Stimulated activated CD8-positive, alpha-beta memory T cell treated with anti-CD3 and anti-CD28 coated beads, Interleukin-15, amount 100 ng/mL, for 1 hour (primary cell): ENCODE measurements at places on chromosomes 7 and 10.

DNA sequence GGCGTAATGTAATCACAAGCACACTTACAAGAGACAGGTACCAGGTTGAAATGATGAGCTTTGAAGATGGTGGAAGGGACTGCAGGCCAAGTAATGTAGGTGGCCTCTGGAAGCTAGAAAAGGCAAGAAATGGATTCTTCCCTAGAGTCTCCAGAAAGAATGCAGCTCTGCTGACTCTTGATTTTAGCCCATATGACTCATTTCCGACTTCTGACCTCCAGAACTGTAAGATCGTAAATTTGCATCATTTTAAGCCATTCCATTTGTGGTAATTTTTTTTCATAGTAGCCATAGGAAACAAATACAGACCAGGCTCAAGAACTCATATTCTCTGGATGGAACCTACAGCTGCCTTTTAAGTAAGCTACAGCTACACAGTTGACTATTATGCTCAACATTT is 315.5 kb downstream of the MAGI2 start:
- no peak for DNase-seq

DNA sequence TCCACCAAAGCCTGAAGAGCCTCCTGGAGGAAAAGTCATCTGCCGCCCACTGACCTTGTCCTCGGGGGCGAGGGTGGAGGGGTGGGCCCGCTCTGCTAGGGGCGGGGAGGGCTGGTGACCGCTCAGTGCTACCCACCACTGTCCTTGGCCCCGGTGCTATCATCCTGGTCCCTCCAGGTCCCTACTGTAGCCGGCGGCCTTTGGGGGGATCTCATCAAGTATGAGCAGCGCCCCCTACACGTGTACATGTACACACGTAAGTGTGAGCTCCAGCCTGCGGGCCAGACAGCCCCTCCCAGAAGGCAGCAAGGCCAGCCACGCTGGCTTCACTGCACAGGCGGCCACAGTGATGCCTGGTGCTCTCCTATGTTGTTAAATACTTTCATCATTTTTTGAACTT is 19.6 kb downstream of the TTYH3 start:
- no peak for DNase-seq

- DNase-seq: no peak
These were observed 784.9 kb downstream of the DNAJB9 start for GRCh38 chr7:109354552-109354951.

DNA sequence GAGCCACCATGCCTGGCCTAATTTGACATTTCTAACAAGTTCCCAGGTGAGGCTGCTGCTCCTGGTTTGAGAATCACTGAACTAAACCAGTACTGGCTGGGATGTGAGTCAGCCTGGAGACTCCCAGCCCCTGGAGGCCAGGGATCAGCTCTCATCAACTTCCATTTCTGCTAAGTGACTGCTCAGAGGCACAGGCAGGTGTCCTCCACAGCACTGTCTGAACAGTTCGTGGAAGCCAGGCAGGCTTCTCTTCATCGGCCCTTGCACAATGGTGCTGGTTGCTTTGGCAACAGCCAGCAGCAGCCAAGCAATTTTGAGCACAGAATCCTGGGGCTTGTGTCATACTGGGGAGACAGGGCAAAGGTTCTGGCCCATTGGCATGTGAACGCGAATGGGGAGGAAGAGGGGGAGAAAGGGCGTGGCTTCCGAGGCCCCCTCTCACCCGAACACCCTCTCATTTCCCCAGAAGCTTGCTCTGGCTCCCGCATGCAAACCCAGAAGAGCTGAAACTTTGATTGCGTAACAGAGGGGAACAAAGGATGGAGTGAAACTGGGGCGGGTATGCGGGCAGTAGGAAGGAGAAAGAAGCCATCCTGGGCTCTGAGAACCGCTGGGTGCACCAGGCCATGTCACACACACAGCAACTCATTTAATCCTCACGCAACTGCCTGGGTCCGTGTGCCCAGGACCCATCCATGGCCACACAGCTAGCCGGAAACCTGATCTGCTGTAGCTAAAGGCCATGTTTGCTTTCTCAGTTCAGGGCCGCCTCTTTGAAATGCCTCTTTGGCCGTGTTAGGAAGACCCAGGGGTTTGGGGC is 9.0 kb upstream of the POR start:
- DNase-seq: no peak

DNA sequence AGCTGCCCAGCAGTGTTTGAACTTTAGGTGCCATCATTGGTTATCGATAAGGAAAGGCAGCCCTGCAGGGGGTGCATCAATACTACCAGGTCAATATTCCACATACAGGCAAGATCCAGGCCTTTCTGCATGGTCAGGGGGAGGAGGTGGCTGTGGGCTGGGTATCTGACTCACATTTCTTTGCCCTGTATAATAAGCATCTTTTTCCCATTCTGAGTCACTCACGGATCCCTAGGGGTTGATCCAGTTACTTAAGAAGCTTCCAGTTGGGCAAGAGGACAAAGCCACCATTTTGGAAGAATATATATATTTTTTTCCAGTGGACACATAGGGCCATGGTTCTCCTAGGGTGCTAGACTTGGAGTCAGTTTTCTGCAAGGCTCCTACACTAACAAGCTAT is 114.2 kb upstream of the HABP2 start:
- DNase-seq: no peak

DNA sequence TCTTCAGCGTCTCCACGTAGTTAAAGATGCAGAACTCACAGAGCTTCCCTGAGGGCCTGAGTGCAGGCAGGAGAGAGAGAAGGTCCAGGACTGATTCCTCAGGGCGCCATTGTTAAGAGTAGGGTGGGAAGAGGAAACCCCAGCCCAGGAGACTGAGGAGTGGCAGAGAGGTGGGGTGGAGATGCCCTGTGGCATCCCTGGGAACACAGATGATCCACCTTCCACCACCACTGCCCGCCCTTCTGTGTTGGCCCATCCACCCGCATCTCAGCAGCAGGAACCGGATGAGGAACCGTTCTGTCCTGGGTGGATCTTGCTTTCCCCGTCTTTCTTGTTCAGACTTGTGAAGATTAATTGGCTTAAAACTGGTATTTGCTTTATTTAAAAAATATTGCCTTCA is 48.3 kb downstream of the PFKP start:
- DNase-seq: no peak

DNA sequence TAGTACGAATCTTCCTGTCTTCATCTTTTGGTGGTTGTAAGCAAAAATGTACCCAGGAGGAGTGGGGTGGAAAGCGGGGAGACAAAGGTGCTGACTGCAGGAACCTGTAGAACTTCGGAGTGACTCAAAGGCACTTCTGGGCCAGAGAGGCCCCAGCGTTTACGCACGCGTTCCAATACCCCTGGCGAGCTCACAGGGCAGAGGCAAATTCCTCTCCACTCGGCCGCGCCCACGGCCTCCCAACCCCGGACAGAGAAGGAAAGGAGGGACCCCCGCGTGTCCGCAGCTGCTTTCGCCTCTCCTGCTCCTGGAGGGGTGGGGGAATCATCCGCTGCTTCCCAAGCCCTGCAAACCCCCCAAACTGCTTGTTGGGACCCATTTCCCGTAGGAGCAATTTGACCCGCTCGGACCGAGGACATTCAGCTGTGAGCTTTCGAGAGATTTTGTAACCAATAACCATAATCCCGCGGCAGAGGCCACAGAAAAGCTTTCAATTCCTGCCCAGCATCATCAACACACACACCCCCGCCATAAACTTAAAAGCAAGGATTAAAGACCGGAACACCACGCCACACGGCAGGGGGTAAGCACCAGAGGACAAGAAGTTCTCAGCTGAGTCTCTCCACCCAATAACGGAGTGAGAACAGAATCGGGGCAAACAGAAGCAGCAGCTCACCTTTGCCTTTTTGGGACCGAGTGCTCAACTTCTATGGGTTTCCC is 2.3 kb downstream of the IGF2BP3 start:
- DNase-seq: no peak

GRCh38 chr10:61642676-61643075 is 20.1 kb upstream of the CABCOCO1 start:
- no peak for DNase-seq

DNA sequence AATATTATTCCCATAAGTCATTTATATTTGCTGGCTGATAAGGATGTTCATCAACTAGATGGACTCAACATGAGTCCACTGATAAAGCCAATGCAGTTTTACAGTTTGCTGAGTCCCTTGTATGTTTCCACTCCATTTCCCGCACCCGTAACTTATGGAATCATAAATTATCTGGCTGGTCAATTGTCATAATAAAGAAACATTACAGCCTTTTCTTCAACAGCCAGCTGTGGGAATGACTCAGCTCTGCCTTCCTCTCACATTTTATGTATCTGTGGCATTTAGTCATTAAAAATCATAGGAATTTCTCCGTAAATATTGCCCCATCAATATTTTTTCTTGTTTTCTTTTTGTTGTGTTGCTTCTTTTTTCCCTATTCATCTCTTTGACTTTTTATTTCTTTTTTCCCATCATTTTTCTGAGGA is 22.3 kb upstream of the TMEM26 start:
- DNase-seq: no peak

- DNase-seq: no peak
These were observed 19.2 kb downstream of the ERCC6 start for GRCh38 chr10:49519717-49520116.

- DNase-seq: no peak
These were observed 21.4 kb downstream of the UBN2 start for GRCh38 chr7:139252451-139252850.

- DNase-seq: no peak
These were observed 487.2 kb downstream of the RPS24 start for GRCh38 chr10:78520737-78521430.

GRCh38 chr10:21797984-21798765 is 205.4 kb downstream of the DNAJC1 start:
- DNase-seq: no peak

GRCh38 chr7:20144801-20145200 is 72.4 kb downstream of the MACC1 start:
- DNase-seq: no peak

GRCh38 chr7:114959931-114960330 is 38.0 kb downstream of the MDFIC start:
- no peak for DNase-seq

DNA sequence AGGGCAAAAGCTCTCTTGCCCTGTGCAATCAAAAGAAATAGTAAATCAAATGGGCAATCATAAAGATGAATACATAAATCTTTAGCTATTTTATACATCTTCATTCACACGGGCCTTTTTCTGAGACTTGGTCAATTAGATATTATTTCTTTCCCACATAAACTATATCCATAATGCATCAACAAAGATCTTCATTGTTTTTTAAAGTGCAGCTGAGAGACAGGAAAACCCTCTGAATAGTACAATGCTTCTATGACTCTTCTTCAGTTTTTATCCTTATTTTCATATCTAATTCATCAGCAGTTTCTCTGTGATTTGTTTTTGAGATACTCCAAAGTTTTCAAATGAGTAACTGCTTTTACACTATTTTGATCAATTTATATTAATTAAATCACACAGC is 25.5 kb downstream of the LARP4B start:
- DNase-seq: no peak

GRCh38 chr10:26863351-26864076 is 2.8 kb upstream of the ABI1 start:
- no peak for DNase-seq

GRCh38 chr7:44175730-44176129 is 13.5 kb downstream of the GCK start:
- DNase-seq: no peak

GRCh38 chr10:69065406-69066361 is 22.2 kb upstream of the SRGN start:
- DNase-seq: no peak

DNA sequence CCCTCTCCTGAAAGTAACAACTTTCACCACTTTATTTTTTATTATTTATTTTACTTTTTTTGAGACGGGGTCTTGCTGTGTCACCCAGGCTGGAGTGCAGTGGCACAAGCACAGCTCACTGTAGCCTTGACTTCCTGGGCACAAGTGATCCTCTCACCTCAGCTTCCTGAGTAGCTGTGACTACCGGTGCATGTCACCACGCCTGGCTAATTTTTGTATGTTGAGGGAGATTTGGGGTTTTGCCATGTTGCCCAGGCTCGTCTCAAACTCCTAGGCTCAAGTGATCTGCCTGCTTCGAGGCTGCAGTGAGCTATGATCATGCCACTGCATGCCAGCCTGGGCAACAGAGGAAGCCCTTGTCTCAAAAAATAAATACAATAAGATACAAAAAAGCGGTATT is 14.9 kb upstream of the SLIT1 start:
- DNase-seq: no peak

- no peak for DNase-seq
These were observed 62.6 kb upstream of the CACNA2D1 start for GRCh38 chr7:82506208-82506607.

GRCh38 chr7:51591223-51591622 is 274.6 kb upstream of the COBL start:
- no peak for DNase-seq

GRCh38 chr10:17888189-17888588 is 63.5 kb upstream of the SLC39A12 start:
- no peak for DNase-seq

- DNase-seq: no peak
These were observed 112.9 kb downstream of the SAMD9 start for GRCh38 chr7:93004906-93005305.

GRCh38 chr7:34022626-34023025 is 117.3 kb downstream of the BMPER start:
- DNase-seq: no peak

- no peak for DNase-seq
These were observed 100.9 kb upstream of the YAE1 start for GRCh38 chr7:39465055-39465929.

GRCh38 chr7:157402388-157402703 is 65.5 kb downstream of the DNAJB6 start:
- no peak for DNase-seq

DNA sequence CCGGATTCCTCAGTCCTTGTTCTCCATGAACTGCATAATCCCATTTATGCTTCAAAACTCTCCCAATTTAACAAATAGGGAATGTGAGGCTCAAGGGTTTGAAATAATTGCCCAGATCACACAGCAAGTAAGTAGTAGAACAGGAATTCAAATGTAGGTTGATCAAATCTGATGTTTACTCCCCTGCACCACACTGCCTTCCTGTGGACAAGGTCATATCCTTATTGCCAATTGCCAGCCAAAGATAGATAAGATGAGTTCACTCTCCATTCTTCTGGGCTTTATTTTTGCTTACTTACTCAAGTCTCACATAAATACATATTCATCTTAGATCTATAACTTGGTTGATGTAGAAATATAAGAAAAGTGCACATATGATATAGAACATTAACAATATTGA is 435.2 kb upstream of the ETV1 start:
- DNase-seq: no peak

DNA sequence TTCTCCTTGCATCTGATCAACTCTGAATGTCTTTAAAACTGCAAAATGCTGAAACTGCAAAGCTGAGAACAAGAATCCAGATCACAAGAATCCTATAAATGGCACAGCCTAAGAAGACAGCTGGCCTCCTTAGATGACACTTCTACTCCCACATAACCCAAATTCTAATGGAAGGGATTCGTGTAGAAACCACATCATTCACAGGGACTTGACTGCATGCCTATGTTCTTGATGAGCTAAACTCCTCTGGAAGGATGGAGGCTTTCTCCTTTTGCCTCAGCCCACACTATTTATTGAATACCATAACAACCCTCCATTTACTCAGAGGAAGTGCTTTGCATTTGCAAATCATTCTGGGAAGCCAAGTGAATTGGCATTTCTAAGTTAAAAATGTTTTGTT is 252.5 kb upstream of the VWC2 start:
- DNase-seq: no peak

GRCh38 chr7:70571403-70571934 is 560.5 kb upstream of the GALNT17 start:
- DNase-seq: no peak

- DNase-seq: no peak
These were observed 4.2 kb downstream of the ZNF488 start for GRCh38 chr10:47379901-47380300.
